Cardiac ventricle fibroblast (primary cell): ENCODE measurements at places on chromosomes 11 and 22. TPM values are rescaled to one million over a fixed set of nuclear protein-coding genes. Genes with fewer than 3 reads are reported as not detected.

The RCOR2 gene
- 0.93 and 1.9 TPM in 2 replicates for total RNA-seq

The APOA5 gene
- total RNA-seq, result not detected in 2 replicates

The FAM111B gene
- 0.29 and 0.31 TPM in 2 replicates for total RNA-seq

The HSPB2 gene
- total RNA-seq, result 0.94 and 2.0 TPM in 2 replicates

The JHY gene
- 1.6 and 3.0 TPM in 2 replicates for total RNA-seq

The CASP4 gene
- 108 and 112 TPM in 2 replicates for total RNA-seq

The NLRP10 gene
- total RNA-seq, result not detected in 2 replicates

The TENM4 gene
- 4.1 and 4.2 TPM in 2 replicates for total RNA-seq

The ISX gene
- total RNA-seq, result not detected in 2 replicates

The CDC45 gene
- total RNA-seq, result 0.69 and 4.5 TPM in 2 replicates

The YAP1 gene
- total RNA-seq, result 102 TPM in 2 replicates

The FGF3 gene
- not detected in 2 replicates for total RNA-seq
